ENCODE measurements at places on chromosomes 3 and 15. TPM values are rescaled to one million over a fixed set of nuclear protein-coding genes. Genes with fewer than 3 reads are reported as not detected.

Gene MEX3B
- 10.0 TPM for total RNA-seq

DNA sequence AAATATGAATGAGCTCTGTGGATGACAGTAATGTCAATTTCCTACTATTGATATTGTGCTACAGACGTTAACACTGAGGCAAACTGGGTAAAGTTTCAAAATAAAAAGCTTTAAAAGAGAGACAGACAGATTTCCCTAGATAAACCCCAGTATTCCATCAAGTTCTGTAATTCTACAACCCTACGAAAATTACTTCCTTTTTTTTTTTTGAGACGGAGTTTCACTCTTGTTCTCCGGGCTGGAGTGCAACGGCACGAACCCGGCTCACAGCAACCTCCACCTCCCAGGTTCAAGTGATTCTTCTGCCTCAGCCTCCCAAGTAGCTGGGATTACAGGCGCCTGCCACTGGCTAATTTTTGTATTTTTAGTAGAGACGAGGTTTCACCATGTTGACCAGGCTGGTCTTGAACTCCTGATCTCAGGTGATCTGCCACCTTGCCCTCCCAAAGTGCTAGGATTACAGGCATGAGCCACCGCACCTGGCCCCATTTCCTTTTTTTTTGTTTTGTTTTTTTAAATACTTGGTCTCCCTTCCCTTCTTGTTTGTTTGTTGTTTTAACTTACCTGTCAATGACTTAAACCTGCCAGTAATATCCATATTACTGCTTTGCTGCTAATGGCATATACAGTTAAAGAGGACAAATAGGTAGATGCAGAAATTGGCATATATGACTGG lies 57.2 kb downstream of the CBLB start:
- H3K27me3 ChIP-seq, result no peaks in the 10 kb centered on the region
- H3K4me3 ChIP-seq, result no peak overlapping the region
- peaks cover 7% of the 10 kb centered on the region for H3K4me1 ChIP-seq

GRCh38 chr15:27694506-27695087 lies 404.5 kb downstream of the OCA2 start:
- peak overlapping the region; percentile 87 for H3K27ac ChIP-seq
- no peaks in the 10 kb centered on the region for H3K27me3 ChIP-seq
- no peak overlapping the region for H3K4me3 ChIP-seq
- H3K36me3 ChIP-seq, result no peaks in the 10 kb centered on the region
- DNase-seq, result peak; percentile 31

GRCh38 chr3:179196098-179196497 lies 47.9 kb downstream of the PIK3CA start:
- peaks cover 13% of the 10 kb centered on the region for H3K4me1 ChIP-seq
- no peak overlapping the region for H3K27ac ChIP-seq
- no peaks in the 10 kb centered on the region for H3K36me3 ChIP-seq
- no peak for DNase-seq
- H3K27me3 ChIP-seq, result no peaks in the 10 kb centered on the region
- no peak overlapping the region for H3K4me3 ChIP-seq

GRCh38 chr3:157148196-157148889 lies 11.6 kb downstream of the CCNL1 start:
- H3K4me1 ChIP-seq, result no peaks in the 10 kb centered on the region
- H3K36me3 ChIP-seq, result peaks cover 28% of the 10 kb centered on the region
- no peaks in the 10 kb centered on the region for H3K27me3 ChIP-seq
- no peak for DNase-seq
- H3K4me3 ChIP-seq, result no peak overlapping the region
